ENCODE measurements at places on chromosomes 4 and X. TPM values are rescaled to one million over a fixed set of nuclear protein-coding genes. Genes with fewer than 3 reads are reported as not detected.

Gene INTU
- 3.1 TPM for total RNA-seq

Gene PDE5A
- total RNA-seq = 5.4 TPM

Gene GC
- total RNA-seq = not detected

Gene HPSE
- total RNA-seq = 13.0 TPM

Gene ZNF595
- 8.1 TPM for total RNA-seq

Gene ITIH6
- total RNA-seq = not detected

Gene SYTL4
- total RNA-seq = 3.7 TPM

Gene STATH
- not detected for total RNA-seq

Gene MXRA5
- total RNA-seq = 5.5 TPM

Gene GPR143
- total RNA-seq = 1.3 TPM

Gene SLC10A3
- total RNA-seq = 22.3 TPM
